ENCODE measurements at places on chromosomes 2 and 18.
A peak's percentile ranks its signal among the peaks of the same experiment; 100 is the strongest.

- no peak for DNase-seq
Observed at GRCh38 chr2:100924122-100924519, 78.0 kb upstream of the RPL31 start.

DNA sequence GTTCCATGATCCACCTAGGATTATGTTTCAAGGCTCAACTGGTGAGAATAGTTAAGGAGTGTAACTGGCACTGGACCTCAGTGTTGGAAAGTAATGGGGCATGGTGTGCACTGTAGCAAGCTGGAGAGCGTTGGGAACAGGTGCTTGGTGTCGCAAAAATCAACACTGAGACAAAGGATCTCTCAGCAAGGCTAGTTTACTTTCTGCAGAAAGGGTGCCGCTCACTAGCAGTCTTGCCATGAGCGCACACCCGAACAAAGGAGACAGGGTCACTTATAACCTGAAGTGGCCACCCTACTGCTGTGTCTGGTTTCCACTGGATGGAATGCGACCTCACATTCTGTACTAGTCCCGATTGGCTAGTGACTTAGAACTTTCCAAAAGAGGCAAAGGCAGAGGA is 133.2 kb downstream of the TMEM17 start:
- DNase-seq = no peak

DNA sequence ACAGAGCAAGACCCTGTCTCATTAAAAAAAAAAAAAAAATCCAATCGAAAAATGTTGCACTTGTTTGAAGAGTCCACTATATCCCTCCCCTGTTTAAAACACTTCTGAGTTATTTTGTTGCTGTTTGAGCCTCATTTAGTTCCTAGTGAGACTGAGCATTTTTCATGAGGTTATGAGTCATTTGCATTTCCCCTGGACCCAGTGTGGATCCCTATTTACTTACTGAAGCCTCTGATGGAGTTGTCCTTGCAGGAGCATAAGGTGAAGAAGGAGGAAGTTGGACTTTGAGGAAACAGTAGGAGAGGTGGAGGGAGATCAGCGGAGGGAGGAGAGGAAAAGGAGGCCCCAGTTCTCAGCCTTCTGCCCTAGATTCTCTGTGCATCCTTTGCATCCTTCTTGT is 5.1 kb downstream of the CXCR1 start:
- no peak for DNase-seq

DNA sequence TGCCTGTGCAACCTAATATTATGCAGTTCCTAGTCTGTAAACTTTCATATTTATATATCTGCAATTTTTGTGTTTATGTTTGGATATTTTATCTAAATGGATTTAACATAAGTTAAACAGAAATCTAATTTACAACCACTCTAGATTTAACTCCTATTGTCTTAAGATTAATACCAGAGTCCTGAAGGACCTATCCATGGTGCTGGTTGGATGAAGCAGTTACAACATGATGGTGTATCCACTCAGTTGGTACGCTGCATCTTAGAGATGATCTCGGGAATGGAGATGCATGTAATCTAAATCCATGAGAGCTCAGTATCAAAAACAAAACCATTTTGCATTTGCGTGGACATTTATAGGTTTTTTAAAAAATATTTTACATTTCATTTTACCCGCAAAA is 745.9 kb upstream of the SLC8A1 start:
- DNase-seq = no peak

GRCh38 chr2:142075826-142076225 is 55.0 kb downstream of the LRP1B start:
- DNase-seq = no peak

GRCh38 chr2:46871976-46872381 is 43.6 kb downstream of the MCFD2 start:
- DNase-seq = no peak

DNA sequence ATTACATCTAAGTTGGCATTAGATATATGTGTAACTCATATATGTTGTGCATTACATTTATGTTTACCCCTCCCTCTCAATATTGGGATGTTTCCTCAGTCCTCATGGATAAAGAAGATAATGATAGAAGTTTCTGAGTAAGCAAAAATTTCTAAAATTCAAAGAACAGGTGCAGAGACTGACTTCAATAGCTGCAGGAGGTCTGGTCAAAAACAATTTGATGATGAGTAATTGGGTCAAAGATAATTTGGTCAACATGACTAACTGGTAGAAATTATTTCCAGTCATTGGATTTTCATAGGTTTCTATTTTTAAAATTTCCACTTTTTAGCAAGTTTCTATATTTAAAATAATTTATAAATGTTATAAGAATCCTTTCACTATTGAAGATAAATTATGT is 1130.9 kb upstream of the SLC39A10 start:
- no peak for DNase-seq

DNA sequence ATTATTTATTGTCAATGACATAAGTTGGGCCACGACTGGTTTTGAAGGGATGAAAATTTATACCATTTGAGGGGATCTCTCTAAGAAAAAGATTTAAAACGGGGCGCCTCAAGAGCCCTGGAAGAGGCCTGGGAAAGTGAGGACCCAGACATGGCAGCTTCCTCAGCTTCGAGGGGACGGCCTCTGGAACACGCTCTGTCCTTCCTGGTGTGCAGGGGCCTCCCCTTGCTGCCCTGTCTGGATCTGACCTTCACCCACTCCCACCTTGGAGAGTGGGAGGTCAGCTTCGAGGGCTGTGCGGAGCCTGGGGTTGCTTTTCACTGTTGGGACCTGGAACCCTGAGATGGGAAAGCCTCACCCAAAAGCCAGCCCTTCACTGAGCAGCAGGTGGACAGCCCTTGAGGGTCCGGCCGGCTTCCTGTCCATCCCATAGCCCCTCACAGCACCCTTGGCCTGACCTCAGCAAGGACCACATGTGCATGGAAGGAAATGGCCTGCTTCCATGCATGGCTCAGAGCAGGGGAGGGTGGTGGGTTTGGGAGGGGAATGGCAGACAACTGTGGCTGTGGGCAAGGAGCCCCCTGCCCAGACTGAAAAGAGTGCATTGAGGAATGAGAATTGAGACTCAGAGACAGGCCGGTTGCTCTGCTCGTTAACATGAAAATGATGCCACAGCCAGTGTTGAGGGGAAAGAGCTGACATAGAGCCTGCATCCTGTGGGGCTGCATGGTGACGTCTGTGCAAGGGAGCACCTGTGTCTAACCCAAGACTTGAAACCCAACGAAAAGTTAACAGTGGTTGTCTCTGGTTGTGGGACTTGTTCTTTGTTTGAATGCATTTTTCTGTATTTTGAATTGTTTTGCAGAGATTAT is 16.3 kb downstream of the FBLN7 start:
- DNase-seq = no peak

- no peak for DNase-seq
Observed at GRCh38 chr2:219078126-219078525, 17.4 kb upstream of the IHH start.

GRCh38 chr2:237877576-237878307 is 18.3 kb downstream of the RAMP1 start:
- no peak for DNase-seq

GRCh38 chr18:76997951-76998808 is 134.4 kb downstream of the MBP start:
- no peak for DNase-seq

DNA sequence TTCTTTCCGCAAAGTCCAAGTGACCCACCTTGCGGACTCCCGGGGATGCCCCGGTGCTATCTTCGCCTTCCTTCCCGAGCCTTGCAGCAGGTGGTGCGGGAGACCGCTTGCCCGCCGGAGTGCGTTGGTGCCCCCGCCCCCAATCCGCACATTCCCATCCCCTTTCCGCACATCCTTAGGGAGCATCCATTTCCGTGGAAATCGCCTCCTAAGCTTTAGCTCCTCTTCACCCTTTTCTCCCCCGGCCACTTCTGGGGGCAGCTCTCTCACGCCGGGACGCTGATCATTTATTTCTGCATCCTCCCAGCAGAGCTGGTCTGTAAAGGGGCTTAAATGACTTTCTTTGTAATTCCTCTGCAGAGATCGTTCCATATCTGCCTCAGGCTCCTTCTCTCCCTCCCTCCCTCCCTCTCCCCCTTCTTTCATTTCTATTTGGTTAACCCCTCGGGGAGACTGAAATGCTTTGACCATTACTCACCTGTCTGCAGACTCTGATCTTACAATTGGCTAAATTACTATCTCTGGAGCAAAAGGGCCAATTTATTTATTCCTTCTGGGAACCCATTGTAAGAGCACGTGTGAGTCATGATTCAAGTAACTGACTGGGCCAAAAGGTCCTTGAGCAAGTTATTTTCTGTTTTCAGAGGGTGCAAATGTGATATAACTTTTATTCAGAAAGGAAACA is 1.3 kb upstream of the LYPD1 start:
- DNase-seq = no peak

- no peak for DNase-seq
Observed at GRCh38 chr2:64626146-64626809, 27.4 kb downstream of the SERTAD2 start.

DNA sequence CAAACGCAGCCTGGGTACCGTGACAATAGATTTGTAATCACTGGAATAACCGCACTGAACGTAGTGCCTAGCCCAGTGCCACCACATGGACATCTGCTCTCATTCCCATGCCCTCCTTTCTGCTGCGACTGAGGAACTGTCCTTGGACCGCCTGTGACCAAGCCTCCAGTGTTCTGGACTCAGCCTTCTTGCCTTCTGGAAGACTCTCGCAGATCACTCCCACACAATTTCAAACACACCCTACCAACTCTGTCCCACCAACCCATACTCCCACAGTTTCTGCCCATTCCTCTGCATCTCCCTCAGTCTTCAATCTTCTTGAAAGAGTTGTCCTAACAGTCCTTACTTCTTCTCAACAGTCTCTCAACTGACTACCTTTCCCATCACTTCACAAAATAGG is 2.1 kb downstream of the RNF149 start:
- no peak for DNase-seq

DNA sequence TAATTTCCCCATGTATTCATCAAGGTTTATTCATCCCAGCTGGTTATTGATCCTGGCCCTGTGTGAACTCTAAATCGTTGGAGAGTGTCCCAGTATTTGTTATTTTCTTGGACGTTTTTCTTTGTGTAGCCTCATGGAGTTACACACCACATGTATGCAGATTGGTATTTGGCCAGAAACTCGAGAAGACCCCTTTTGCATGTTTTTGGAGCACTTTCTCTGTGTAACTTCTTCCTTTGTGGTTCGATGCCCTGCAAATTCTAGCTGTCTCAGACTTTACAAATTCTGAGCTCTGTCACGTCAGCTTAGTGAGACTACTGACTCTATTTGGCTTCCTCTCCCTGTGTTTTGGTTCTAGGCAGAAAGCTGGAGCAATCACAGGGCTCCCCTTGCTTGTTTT is 198.7 kb downstream of the MCFD2 start:
- DNase-seq = no peak

- no peak for DNase-seq
Observed at GRCh38 chr2:47269316-47270232, 114.5 kb upstream of the STPG4 start.

- no peak for DNase-seq
Observed at GRCh38 chr2:227973241-227973640, 101.8 kb downstream of the DAW1 start.

GRCh38 chr2:18520451-18521425 is 39.7 kb downstream of the RDH14 start:
- DNase-seq = peak; percentile 71

DNA sequence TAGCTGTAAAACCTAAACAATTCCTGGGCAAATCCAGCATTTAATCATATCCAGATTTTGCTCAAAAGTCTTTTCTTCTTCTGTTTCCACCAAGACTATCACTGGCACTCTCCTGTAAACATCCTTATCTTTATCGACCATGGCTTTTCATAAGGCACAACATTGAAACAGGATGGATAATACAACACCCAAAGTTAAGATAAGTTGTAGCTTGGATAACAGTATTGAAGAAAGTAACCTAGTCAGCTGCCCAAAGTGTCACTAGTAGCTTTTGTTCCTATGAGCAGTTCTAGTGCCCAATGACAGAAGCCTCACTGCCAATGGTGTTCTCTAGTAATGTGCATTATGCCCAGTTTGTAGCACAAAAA is 22.3 kb downstream of the CCBE1 start:
- DNase-seq = no peak

DNA sequence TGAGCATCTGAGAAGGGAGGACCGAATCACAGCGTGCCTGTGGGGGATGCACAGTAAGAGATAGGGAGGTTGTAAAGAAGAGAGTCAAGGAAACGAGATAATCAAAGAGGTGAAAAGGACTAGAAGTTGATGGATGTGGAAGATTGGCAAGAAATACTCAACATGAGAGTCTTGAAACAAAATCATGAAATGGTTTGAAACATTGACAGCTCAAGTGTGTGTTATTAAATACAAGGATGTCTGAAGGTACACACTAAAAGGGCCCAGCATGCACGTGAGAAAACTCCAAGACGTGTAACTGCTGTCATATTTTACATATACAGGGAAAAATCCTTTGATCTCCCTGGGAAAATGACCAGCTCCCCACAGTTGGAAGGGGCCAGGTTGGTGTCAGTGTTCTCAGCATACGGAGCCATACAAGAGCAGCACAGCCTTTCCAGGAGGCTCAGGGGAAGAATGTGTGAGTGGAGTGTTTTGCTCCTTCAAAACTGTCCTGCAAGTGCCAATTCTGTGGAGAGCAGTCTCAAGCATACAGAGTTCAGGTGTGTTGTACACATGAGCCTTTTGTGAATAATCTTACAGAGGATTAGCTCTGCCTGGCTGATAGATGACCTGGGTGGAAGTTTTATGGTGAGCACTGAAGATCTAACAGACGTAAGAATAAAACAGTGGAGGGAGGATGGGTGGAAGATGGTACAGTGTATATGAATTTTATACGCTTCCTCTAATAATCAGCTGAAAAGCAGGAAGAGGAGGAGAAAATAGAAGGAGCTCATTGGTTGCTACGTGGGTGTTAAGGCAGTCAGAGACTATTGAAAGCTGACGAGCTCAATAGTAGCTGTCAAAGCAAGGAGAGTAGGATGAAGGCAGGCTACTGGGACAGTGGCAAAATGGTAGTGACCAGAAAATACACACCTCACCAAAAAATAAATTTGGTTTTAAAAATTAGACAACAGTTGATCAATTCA is 126.8 kb downstream of the ATP9B start:
- DNase-seq = no peak

DNA sequence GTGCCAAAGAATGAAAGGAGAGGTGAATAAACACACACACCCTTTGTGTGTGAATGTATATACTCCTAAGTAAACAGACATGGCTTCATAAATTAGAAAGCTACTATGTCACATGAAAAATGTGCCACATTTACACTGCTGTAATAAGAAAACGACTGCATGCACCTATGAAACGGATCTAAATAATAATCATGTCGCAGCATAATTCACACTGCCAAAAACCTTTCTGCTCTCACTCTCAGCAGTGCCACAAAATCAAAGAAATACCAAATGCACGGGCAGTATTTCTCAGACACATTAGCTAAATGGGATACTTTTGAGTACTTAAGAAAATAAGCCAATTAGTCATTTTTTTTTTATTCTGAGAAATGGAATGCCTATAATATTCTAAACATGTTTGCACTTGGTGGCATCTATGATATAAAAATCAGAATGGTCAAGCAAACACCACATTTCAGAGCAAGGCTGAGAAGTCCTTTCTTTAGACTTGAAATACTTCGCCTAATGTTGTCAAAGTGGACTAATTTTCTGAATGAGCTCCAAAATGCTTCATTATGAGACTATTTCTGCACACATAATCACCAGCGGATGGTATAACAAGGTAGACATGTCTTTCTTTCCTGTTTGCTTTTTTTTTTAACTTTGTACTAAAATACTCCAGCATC is 6.6 kb downstream of the BCL11A start:
- no peak for DNase-seq

- DNase-seq = no peak
Observed at GRCh38 chr18:64017870-64018269, 48.0 kb downstream of the SERPINB8 start.
